A549 (cell line): ENCODE measurements at places on chromosomes 2 and 18.

DNA sequence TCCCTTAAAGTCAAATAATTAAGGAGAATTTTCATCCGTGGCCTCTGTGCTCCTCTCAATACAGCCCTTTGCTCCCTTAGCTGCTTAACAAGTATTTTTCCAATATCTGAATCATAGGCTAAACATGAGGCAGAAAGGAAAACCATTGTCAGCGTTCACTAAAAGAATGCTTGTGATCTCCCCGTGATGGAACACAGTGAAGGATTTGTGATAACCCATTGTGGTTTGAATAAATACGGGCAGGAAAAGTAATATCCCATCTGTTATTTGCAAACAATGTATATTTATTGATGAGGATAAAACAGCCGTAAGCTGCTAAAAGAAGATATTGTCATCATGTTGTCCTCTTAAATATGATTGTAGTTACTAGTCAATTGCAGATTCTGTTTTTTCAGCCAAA lies 258.1 kb downstream of the NAPG start:
- no peak for DNase-seq

DNA sequence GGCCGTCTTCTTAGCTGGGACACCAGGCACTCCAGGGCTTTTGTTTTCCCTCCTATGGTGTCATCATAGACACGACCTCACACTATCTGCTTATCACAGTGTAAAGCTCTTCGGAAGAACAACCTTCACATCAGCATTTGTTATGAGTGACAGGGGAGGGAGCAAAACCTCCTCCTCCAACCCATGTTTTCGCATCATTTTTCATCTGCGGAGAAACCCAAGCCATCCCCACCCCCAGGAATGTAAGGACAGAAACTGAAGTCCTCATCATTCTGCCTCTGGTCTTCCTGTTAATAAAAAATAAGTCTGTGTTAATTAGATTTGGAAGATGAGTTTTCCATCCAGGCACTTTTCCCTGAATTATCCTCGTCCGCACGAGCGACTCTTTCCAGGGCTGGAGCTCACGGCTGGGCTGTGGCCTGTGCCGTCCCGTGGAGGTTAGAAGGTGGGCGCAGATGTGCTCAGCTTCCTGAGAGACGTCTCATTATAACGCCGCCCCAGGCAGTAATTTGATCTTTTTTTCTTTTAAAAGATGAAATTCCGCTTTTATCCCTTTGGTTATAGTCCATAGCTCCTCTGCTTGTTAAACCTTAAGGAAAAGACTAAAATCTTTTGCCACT lies 101.6 kb upstream of the TMEM18 start:
- no peak for DNase-seq

DNA sequence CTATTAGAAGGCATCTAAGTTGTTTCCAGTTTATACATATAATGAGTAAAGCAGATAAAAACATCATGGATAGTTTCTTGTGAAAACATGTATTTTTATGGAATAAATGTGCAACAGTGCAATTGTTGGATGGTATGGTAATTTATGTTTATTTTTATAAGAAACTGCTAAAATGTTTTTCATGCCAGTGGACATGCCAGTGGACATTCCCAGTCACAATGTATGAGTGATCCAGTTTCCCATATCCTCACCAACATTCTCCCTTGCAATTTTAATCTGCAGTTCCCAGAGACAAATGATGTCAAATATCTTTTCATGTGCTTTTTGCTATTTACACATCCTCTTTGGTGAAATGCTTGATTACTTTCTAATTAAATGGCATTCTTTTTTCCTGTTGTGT lies 818.6 kb downstream of the SUCLG1 start:
- no peak for DNase-seq

GRCh38 chr2:192379736-192380135 lies 185.0 kb upstream of the TMEFF2 start:
- DNase-seq: no peak

- no peak for DNase-seq
Observed at GRCh38 chr18:3248658-3249359, 1.2 kb downstream of the MYL12A start.

- peak; percentile 89 for DNase-seq
Observed at GRCh38 chr2:207632575-207633493, 7.6 kb upstream of the METTL21A start.

GRCh38 chr18:66833646-66834045 lies 229.8 kb upstream of the CDH19 start:
- no peak for DNase-seq

- DNase-seq: no peak
Observed at GRCh38 chr2:216445501-216445900, 33.2 kb downstream of the SMARCAL1 start.

- no peak for DNase-seq
Observed at GRCh38 chr18:51300912-51301311, 103.4 kb upstream of the MEX3C start.

GRCh38 chr2:191302459-191303139 lies 57.4 kb downstream of the MYO1B start:
- DNase-seq: peak; percentile 69

GRCh38 chr2:119523383-119523951 lies 816 bp downstream of the SCTR start:
- no peak for DNase-seq

DNA sequence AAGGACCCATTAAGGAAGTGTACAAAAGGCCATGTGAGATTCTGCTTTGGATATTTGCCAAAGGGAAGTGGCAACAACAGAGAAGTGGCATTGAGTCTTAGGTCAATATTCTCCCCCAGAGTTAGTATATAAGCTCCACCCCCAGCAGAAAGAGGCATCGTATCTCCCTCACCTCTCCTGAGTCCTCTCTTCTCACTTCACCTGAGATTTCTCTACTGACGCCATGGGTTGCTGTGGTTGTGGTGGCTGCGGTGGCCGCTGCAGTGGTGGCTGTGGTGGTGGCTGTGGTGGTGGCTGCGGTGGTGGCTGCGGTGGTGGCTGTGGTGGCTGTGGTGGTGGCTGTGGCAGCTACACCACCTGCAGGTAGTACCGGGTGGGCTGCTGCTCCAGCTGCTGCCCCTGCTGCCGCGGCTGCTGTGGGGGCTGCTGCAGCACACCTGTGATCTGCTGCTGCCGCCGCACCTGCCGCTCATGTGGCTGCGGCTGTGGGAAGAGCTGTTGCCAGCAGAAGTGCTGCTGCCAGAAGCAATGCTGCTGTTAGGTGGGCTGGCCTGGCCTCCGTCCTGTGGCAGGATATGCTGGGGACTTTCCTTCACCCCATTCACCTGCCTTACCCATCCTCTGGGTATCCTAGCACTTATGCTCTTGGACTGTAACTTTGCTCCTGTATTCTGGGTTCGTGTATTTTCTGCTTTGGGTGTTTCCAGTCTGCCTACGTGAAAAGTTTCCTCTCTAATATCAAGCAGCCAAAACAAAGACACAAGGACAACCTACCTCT lies 5.9 kb downstream of the SCYGR3 start:
- DNase-seq: no peak

DNA sequence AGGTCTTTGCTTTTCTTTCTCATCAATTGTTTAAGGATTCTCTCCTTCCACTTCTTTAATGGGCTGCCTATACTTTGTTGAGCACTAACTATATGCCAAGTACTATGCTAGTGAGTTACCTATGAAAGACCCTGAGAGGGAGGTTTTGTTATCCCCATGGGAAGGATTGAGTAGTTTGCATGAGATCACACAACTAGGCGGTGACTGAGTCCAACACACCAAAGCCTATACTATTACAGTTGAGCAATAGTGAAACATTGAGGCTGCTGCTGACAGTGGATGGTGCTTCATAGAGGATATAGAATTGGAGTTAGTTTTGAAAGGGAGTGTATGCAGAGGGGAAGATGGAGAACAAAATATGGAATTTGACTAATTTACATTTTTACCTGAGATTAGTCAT lies 15.8 kb downstream of the NABP1 start:
- DNase-seq: no peak

GRCh38 chr18:9017167-9017904 lies 85.2 kb upstream of the NDUFV2 start:
- DNase-seq: peak; percentile 63

GRCh38 chr2:176111309-176111663 lies 4.2 kb downstream of the HOXD11 start:
- peak; percentile 76 for DNase-seq

DNA sequence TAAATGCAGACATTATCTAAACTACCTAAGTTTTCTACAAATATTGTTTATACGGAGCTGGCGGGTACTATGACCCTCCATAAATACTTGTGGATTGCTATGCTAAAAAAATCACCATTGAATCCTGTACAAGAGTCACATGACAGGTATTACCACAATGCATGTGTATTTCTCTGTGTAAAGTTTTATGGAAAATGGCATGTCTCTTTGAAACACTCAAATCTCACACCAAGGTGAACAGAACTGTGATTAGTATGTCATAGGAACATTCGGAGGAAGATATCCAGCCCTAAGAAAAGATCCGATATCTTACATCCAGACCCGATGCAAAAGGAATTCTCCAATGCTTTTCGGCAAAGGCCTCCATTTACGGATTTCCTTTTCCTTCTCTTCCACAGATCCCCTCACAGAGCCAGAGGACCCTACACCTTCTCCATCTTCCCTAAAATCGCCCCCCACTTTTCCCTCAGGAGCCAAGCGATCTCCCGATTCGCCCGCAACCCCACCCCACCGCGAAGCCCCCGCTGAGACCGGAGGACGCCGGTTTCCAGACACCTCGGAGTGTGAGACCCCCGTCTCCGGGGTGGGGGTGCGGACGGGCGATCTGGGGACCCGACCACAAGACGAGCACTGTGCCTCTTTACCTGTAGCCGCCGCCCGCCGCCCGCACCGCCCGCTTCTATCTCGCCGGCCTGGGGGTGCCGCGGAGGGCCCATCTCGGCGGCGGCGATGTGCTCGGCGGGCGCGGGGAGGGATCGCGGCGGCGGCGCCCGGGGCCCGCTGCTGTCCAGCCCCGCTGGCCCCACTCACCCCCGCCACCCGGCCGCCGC lies 1.2 kb downstream of the SAP130 start:
- DNase-seq: no peak

GRCh38 chr2:37627710-37628109 lies 43.7 kb downstream of the CDC42EP3 start:
- DNase-seq: no peak

DNA sequence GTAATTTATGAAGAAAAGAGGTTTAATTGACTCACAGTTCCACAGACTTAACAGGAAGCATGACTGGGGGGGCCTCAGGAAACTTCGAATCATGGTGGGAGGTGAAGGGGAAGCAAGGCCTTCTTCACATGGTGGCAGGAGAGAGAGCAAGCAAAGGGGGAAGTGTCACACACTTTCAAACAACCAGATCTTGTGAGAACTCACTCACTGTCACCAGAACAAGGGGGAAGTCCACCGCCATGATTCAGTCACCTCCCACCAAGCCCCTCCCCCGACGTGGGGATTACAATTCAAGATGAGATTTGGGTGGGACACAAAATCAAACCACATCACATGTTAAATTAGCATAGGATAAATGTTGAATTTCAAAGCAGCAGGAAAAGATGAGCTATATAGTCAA lies 56.2 kb downstream of the STRADB start:
- DNase-seq: no peak

GRCh38 chr2:26627350-26628105 lies 13.6 kb downstream of the CIB4 start:
- DNase-seq: no peak

DNA sequence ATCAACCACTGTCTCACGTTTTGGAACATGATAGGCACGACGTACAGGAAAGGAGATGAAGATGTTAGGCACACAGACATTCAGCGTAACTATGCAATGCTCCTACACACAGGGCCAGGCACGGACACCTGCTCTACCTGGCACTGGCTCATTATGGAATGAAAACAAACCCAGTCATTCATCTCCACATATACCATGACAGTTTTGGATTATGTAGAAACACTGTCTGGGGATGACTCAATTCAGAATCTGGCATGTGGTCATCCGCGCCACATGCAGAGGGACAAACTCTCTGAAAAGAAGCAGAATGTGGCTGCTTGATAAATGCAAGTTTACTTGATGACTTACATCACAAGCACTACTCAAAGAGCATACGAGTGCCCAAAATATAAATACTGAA lies 29.5 kb upstream of the NFU1 start:
- DNase-seq: no peak

DNA sequence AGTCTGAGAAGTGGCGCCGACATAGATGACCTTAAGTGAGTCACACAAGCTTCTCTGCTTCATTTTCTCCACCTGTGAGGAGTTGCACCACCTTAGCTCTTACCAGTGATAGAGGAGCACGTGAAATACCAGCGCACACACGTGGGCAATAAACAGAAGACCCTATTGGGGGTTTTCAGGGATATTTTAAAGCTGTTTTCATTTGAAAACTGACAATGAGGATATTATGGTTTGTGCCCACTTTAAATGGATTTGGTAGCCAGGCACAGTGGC lies 47.3 kb upstream of the FZD7 start:
- no peak for DNase-seq

DNA sequence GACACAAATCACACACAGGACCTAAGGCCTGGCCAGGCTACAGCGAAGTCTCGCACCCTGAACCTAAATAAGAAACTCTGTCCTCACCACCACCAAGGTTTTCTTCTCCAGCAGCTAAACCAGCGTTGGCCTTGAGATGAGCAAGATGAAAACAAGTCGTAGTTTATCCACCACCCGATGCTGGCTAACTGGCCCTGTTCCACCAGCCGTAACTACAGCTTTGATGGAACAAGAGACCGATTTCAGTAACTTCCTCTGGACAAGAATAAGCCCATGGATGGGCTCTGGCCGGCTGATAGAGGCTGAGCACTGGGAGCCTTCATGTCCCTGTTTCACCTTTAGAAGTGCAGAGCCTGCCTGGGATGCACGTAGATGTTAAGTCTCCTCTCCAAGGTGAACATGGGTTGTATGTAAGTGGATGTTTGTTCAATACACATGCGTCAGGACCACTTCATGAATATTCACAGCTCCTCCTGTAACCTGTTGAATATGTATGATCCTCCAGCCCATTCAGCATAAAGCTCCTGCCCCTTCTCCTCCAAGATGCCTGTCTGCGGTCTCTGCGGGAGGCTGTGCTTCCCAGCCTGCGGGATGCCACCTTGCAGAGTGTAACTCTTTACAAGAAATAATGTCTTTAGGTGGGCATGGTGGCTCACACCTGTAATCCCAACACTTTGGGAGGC lies 24.2 kb downstream of the ADI1 start:
- no peak for DNase-seq

DNA sequence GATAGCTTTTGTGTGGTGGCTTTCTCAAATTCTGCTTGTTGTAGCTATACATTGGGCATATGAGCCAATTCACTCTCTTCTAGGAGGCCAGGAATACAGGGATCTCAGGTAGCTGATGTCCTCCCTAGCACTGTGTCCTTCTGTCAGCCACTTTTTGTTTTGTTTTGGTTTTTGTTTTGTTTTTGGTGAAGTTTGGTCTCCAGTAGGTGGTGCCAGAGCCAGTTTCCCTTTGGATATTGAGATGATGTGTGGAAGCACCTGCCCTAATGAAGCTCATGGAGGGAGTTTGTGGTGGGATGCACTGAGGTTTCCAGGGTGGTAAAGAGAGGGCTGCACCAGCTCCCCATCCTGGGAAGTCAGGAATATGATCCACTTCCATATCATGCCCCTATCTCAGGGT lies 100.5 kb upstream of the VWC2L start:
- no peak for DNase-seq
